Pulmonary artery endothelial cell (primary cell): ENCODE measurements at places on chromosomes 12 and 14. TPM values are rescaled to one million over a fixed set of nuclear protein-coding genes. Genes with fewer than 3 reads are reported as not detected.

- DNase-seq = no peak
These were observed 851.8 kb downstream of the TMEM121 start for GRCh38 chr14:106378191-106378590.

GRCh38 chr14:73208390-73208789 lies 28.9 kb upstream of the PAPLN start:
- DNase-seq = no peak

GRCh38 chr12:97425380-97425779 lies 37.2 kb upstream of the RMST start:
- DNase-seq = no peak

Gene PRB2
- not detected in 2 replicates for total RNA-seq

- DNase-seq = no peak
These were observed 28.5 kb upstream of the PNMA1 start for GRCh38 chr14:73742520-73743238.

Gene AMDHD1
- total RNA-seq = under 0.01 and 0.07 TPM in 2 replicates
